ENCODE measurements at places on chromosomes 4 and X.

DNA sequence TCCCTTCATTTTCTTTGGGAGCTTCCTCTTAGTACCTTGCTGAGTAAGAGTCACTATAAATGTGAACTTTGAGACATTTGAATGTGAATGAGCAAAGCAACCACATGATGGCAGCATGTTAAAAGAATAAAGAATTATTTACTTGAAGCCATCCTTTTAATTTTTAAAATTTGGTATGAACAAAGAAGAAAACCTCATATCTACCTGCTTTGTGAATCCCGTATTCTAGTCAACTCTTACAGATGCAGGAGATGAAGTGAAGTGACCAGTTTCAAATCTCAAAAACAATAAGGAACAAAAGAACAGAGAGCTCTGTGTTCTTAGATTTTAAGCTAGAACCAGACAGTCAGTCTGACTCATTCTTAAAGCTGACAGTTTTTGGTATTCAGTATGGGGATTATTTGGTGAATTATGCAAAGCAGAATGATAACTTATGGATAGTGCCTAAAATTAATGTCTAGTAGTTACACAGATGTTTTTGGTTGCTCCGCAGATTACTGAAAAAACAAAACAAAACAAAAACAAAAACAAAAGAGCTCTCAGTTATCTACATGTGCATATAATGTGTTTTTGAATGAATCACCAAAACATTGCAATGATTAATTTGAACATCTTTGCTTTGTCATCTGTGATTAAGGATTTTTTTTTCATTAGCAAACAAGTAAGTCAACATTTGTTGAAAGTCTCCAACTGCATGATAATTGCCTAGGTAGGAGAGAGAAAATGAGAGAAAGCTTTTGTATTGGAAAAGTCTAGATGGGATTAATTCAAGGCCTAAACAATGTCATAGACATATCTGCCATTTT, 48.2 kb upstream of the H2AZ1 start:
- no peak for DNase-seq

GRCh38 chr4:6963139-6963611, 53.5 kb downstream of the TBC1D14 start:
- no peak for DNase-seq

DNA sequence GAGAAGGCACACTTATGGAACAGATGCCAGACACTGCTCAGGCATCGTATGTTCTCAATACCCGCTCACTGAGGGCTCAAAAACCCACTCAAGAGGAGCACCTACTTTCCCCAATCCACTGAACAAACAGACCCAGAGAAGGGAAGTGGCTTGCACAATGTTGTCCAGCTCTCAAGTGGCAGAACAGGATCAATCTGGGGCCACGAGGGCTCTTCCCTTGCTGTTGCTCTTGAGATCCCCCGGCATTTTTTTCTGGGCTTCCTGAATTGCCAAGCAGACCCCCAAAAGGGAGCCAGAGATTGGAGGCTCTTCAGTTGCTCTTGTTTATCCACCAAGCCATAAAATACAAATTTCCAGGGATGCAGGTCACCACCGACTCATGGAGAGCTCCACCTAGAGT, 35.7 kb downstream of the IDS start:
- DNase-seq: no peak

DNA sequence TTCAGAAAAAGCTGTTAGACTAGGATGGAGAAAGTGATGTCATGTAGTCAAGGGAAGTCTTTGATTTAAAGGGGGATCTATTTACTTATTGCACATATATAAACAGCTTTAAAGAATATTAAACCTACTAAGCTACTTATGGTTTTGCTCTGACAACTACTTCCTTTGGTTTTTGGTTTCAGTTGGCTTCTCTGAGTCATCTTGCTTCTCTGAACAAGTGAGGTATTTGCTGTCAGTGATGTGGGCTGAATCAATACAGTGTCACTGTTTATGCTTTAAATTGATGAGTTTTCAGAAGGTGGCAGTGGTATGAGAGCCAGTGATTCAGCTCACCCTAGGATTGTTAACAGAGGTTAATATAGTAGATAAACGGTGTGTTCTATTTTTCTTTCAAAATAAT, 75.1 kb downstream of the CEP44 start:
- no peak for DNase-seq

- no peak for DNase-seq
Observed at GRCh38 chr4:80027611-80028010, 45.4 kb downstream of the ANTXR2 start.

DNA sequence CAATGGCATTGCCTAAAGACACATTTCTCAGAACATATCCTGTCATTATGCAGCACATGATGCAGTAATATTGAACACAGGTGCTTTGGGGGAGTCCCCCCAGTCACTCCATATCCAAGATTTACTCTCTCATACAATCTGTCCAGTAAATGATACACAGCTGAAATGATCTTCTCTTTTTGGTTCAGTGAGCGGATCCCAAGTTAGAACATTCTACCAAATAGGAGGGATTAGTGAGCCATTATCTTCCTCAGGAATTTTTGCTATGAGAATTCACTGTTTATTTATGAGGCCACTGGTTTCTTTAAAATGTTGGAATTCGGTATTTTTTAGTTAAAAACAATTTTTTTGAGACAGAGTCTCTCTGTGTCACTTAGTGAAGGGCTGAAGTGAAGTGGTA, 96.5 kb downstream of the TRAPPC11 start:
- no peak for DNase-seq

- no peak for DNase-seq
Observed at GRCh38 chr4:167966143-167966542, 126.2 kb upstream of the ANXA10 start.

DNA sequence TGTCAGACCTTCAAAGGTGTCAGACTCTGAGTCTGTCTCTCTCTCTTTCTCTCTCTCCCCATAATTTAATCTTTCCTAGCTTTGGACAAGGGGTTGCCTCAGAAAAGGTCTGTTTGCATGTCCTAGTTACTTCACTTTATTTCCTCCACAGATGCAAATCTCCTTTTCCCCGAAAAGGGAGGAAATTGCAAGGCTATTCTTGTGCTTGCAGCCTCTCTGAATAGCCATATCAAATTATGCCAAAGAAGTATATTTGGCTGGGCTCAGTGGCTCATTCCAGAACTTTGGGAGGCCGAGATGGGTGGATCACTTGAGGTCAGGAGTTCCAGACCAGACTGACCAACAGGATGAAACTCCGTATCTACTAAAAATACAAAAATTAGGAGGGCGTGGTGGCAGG, 145.6 kb upstream of the GATB start:
- DNase-seq: no peak

DNA sequence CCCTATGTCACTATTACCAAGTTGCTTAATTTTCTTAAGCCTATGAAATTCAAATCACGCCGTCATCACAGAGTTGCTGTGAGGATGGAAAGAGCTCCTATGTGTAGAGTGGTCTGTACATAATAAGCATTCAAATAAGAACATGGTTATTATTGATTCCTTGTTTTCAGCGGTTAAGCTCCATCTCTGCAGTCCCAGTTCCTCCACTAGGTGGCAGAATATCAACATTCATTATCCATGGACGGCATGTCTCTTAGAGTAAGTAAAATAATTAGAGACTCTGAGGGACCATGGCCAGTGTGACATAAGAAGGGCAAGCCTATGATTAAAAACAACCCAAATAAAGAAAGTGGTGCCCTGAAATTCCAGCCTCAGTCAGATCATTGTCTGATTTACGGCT, 132.5 kb upstream of the NHS start:
- DNase-seq: peak; percentile 36

DNA sequence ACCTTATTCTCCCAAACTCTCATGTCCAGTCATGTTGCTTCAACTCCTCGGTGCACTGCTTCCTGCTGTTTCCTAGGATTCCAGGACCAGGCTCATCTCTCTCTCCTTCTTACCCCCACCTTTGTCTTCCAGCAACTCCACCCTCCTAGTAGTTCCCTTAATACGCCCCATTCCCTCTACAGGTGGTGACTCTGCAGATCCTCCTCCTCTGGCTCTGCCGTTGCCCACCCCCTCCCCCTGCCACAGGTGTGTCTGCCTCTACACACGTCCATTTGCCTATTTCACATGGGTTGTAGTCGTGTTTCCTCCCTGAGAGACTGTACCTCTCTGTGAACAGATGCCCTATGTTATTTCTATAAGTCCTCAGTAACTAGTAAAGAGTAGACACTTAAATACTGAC, 32.4 kb downstream of the CDS1 start:
- DNase-seq: no peak

DNA sequence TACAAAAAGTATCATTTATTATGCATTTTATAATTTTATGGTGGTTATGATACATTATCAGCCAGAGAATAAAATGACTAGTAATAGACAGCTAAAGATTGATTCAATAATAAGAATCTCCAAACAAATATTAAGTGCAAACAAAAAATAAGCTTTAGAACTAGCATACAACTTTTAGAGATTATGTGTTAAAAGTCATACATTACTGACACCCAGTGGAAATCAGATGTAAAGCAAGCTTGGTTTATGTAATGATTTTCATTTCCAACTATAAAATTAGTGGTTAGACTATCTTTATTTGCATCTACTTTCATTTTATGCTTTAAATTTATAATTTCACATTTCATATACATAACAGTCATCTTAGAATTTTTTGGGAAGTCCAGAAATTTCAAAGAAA, 57.7 kb downstream of the IL13RA2 start:
- DNase-seq: no peak

GRCh38 chr4:7333024-7333780, 101.5 kb downstream of the PSAPL1 start:
- DNase-seq: no peak

DNA sequence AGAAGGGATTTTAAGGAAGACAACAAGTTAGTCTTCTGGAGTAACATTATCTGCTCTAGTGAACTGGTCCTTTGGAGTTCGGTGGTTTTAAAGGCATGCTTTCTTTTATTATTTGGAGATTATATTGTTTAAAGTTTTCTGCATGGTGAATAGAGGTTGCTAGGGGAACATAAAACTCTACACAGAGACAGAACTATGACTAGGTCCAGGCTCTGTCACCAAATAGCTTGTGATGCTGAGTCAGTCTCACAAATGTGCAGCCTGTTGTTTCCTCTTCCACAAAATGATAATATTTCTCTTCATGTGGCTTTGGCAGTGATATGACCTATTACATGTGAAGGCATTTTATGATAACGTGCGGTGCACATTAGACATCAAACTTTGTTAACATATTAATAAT, 132.6 kb downstream of the PACRGL start:
- no peak for DNase-seq

- no peak for DNase-seq
Observed at GRCh38 chr4:22635692-22636091, 57.0 kb upstream of the GBA3 start.

- no peak for DNase-seq
Observed at GRCh38 chrX:12434493-12434892, 296.2 kb downstream of the FRMPD4 start.

- DNase-seq: no peak
Observed at GRCh38 chr4:25863831-25864418, 1.1 kb upstream of the SEL1L3 start.
